Non-pigmented ciliary epithelial cell (primary cell): ENCODE measurements at places on chromosomes 13 and 19.

DNA sequence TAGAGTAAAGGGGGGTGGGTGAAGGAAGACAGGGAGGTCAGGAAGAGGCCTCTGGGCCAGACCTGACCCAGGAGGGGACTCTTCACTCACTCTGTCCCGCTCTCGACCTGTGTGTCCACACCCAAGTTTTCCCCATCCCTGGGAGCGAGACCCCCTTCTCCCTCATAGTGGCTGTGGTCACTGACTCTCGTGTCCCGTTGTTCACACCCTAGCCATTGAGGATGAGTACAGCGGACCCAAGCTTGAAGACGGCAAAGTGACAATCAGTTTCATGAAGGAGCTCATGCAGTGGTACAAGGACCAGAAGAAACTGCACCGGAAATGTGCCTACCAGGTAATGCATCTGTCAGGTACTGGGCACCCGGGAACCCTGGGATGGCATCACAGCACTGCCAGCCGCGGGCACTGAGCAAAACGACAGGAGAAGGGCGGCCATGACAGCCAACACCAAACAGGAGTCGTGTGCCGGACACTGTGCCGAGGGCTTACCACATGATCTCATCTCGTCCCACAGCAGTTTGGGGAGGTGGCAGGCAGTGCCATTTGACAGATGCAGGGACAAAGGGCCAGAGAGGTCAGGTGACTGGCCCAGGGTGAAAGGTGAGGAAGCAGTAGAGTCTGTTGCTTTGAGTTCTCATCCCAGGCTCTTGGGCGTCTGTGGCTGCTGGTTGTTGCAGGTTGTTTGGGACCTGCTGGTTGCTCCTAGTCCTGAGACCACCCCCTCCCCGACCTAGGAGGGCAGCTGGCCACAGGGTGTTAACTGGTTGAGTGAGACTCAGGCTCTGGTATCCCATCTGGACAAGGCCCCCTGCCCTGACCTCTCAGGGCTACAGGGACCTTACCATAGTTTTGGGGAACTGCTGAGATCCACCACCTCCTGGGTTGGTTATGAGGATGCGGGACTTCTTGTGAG is 29.6 kb downstream of the PPP5C start:
- DNase-seq = no peak

GRCh38 chr13:40968416-40969000 is 50.6 kb downstream of the ELF1 start:
- no peak for DNase-seq

GRCh38 chr13:48574041-48574796 is 41.3 kb upstream of the RCBTB2 start:
- DNase-seq = no peak

DNA sequence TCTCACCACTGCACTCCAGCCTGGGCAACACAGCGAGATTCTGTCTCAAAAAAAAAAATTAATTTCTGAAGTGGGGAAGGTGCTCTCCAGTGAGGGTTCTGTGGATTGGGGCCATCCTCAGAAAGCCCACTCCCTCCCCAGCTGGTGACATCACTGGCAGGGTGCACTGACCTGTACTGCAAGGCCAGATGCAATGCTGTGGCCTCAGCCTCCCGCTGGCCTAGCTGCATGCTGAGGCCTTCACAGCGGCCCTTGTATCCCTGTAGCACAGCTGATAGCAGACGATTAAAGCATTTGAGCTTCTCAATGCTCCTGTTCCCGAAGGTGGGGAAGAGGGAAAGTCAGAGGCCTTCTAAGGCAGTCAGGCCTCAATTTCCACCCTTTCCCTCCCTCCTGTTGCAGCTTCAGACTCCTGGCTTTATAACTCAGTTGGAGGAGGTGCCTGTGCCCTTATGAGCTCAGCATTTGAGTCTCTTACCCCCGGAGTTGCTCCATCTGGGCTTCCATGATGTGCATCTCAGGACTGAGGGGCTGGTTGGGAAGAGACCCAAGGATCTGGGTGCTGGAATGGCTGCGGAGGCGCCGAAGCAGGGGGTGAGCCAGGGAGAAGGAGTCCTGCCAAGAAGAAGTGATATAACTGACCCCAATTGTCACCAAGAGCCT is 5.3 kb downstream of the USHBP1 start:
- no peak for DNase-seq

GRCh38 chr13:113182046-113182445 is 23.6 kb downstream of the PROZ start:
- DNase-seq = no peak

GRCh38 chr13:99431927-99432608 is 69.2 kb upstream of the TM9SF2 start:
- DNase-seq = no peak

DNA sequence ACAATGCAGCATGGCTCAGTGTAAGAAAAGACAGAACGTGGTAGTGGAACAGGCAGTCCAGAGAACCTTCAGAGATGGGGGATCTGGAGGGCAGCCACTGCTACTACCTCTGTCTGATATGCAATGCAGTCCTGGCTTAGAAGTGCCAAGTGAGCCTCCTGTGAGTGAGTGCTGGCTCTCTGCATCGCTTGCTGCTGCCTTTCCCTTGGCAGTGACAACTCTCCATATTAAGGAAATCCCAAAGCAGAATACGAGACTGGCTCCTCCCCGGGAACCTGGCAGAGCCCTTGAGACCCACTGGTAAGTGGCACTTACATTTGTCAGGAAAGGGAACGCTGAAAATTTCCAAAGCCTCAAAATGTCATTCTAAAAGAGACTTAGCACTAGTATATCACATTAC is 7.5 kb downstream of the DOCK9 start:
- DNase-seq = no peak

DNA sequence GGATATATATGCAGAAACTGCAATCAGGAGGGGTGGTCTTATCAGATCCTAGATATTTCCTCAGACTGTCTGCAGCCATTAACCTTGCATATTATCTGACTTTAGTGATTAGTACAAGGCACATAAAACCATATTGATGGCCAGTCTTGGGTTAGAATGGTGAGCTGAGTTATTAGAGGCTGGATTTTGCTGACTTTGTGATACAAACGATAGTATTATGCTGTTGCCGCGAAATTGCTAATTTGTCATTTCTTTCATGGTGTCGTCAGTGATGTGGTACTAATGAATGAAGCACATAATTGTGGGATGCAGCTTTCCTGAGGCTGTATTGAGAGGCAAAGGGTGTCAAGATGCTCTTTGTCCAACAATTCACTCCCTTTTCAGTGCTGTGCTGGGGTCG is 172.5 kb downstream of the TEX29 start:
- no peak for DNase-seq

DNA sequence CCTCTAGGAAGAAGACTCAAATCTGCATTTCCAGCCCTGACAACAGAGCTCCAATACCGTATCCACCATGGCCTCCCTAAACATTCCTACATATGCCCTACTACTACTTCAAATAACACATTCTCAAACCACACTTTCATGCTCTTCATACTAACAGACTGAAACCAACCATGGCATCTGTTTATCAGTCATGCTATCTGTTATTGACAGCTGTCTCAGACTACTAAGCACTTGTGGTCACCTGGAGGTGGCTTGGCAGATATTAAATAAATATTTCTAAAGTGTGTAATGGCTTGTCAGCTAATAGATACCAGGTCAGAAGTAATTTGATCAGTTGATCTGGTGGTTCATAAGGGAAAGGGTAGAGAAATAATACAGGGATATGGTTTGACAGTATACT is 489.1 kb downstream of the DIAPH3 start:
- DNase-seq = no peak

DNA sequence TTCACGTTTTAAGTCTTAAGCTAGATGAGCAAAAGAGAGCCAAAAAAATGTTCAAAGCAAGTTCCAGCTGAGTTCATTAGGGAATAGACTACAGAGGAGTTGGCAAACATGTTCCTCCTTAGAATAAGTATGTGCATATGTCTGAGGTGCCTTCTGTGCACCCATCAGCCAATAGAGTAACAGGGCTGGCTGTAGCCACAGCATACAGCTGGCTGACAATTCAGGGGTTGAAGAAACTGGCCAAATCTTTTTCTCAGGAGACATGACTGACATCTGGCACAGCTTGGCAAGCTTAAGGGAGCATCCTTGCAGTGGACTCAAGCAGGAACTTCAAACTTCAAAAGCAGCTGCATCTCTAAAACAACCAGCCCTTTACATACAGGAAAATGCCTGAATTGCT is 414.8 kb upstream of the PCDH20 start:
- no peak for DNase-seq

DNA sequence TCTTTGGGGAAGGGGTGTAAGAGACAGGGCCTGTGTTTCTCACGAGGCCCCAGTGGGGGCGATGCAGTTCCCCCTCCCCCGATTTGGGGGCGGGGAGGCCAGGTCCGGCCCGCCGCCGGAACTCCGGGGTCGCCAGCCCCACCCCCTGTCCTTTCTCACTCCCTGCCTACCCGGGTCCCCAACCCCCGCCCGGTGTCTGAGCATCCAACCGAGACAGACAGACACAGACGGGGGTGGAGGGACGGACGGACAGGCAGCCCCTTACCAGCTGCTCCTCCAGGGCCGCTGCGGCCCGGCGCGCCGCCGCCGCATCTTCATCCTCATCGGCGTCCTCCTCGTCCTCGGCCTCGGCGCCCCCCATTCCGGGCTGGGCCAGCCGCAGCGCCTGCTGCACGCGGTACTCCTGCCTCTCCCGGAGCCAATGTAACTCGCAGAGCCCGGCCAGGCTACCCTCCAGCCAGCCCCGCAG is 397 bp downstream of the DACT3 start:
- no peak for DNase-seq

- DNase-seq = no peak
Observed at GRCh38 chr19:39407410-39407659, 688 bp downstream of the ZFP36 start.

- no peak for DNase-seq
Observed at GRCh38 chr13:38824342-38824741, 137.5 kb downstream of the FREM2 start.

GRCh38 chr19:43469160-43469480 is 3.7 kb upstream of the LYPD3 start:
- DNase-seq = no peak

- no peak for DNase-seq
Observed at GRCh38 chr13:52903320-52903719, 54.9 kb upstream of the PCDH8 start.
